ENCODE measurements at places on chromosomes 2 and 18.
A peak's percentile ranks its signal among the peaks of the same experiment; 100 is the strongest.

- DNase-seq, result no peak
These were observed 70.7 kb downstream of the TIMM21 start for GRCh38 chr18:74219056-74219455.

DNA sequence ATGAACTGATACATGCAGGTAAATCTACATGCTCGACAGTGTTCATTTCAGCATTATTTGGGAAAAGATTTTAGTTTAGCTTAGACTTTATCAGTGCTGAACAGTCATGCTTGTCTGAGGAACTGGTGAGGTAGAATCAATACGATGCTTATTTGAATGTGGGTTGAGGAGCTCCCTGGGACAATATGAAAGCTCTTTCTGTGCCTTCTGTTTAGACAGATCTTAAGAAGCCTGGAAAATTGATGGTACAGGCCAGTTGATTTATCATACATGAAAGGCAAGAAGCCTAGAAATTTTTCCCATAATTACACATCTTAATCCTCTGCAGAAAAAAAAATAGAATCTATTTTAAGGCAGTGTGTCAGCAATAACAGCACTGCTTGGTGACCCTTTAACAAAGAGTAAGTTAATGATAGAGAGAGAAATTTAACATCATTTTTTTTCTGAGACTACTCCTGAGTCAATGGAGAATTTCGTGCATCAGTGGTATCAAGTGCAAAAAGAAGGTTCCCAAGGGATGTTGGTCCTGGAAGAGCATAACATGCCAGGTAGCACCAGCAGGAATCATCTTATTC, 252.2 kb upstream of the CDH20 start:
- DNase-seq, result no peak

- peak; percentile 71 for DNase-seq
These were observed 22.8 kb downstream of the TTLL4 start for GRCh38 chr2:218733171-218734021.

DNA sequence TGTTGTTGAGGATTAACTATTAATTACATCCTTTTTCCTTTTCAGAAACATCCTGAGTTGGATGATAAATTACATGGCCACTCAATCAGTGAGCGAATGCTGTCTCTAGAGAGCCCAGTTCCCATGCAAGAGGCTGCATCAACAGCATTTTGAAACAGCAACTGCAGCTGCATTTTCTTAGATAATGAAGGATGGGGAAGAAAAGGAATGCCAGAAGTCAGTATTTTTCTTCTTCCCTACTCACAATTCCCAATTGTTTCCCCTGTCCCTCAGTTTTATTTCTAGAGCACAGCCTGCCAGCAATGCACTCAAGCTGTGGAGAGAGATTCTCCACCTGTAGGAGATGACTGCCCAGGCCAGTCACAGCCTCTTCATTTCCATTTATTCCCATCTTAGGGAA, 6.9 kb downstream of the SCN7A start:
- DNase-seq, result no peak
